Aorta (tissue), 5 donors: ENCODE measurements at places on chromosomes 7 and 10.
A peak's percentile ranks its signal among the peaks of the same experiment; 100 is the strongest.

GRCh38 chr7:7122033-7122478 is 60.3 kb upstream of the C1GALT1 start:
- DNase-seq, result no peak

DNA sequence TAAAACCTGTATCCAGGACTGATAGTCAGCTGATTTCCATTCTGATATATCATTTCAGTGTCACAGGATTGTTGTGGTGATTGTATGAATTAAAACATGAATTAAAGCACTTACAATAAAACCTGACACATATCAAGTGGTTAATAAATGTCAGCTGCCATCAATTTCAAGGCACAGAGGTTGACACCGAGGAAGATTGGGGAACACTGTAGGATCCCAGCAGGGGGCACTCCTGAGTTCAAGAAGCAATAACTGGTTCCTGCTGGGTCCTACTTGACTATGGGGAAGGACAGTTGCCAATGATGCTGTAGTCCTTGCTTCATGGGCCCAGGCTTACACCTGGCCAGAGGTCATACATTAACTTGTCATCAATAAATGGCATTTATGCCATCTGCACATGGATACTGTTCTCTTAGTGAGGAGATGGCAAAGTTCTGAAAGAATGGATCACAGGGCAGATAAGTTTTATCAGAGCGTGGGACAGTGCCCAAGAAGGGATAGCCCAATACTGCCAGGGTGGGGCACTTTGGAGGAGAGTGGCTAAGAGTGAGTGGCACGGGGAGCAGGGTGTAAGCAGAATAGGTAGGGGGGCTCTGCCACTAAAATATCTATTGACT is 24.1 kb downstream of the FZD1 start:
- no peak for DNase-seq

- no peak for DNase-seq
These were observed 581.6 kb downstream of the TCERG1L start for GRCh38 chr10:130729876-130730275.

DNA sequence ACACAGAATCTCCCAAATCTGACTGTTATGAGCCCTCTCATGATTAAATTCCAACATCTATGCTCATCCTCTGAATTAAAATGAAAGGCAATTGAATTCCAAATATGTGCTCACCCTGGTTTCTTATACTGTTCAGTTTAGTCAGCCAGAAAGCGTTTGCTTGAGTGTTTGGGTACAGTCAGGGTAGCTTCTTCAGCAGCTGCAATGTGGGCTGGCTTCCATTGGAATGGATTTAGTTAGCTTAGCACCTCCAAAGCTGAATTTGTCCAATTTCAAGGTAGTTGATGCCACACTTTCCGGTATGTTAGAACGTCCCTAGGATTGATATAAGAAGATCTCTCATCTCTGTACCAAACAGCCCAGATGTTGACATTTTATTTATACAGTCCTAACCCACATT is 9.3 kb downstream of the KLHL7 start:
- no peak for DNase-seq

- no peak for DNase-seq
These were observed 147.9 kb downstream of the AVL9 start for GRCh38 chr7:32643194-32643593.

DNA sequence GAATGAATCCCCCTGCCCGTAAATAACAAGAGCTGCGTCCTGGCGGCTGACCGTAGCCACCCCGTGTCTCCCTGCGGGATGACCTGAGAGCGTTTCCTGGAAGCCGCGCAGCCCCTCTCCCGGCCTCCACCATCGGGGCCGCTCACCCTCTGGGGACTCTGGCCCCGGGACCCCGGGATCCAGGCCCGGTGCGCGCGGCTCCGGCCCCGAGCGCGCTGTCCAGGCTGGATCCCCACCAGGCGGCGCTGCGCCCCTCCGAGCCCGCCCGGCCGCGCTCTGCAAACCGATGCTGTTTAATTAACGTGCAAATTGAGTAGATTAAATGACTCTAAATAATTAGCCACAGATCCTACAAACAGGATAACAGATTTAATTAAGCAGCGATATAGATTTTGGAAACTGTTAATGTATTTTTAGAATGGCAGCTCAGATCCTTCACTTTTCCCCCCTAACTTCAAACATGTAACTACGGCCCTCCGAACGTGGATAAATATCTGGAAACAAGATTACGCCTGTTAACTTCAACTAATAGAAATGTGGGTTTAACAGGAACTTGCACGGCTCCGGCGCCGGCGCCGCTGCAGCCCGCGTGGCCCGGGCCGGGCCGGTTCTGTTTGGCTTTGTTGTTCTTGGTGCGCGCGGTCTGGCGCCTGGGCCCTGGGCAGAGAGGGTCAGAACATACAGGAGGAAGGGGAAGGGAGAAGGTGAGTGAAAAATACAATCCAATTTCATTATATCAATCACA is 7.1 kb upstream of the UNCX start:
- DNase-seq, result no peak

DNA sequence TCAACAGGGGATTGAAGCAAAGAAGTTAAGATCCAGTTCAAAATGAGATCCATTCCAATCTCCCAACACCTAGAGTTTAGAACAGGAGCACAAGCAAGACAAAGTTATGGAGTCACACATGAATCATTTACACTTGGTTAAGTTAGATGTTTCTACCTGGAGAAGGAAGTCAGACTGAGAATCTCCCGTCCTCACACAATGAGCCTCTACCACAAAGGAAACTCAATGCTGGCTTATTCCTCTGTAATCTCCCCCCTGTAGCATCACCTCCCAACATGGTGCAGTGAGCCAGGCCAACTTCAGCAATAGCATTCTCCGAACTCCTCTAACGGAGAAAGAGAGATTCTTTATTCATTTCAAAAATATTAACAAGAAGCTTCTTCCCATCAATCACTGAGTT is 82.2 kb downstream of the ELMO1 start:
- no peak for DNase-seq

DNA sequence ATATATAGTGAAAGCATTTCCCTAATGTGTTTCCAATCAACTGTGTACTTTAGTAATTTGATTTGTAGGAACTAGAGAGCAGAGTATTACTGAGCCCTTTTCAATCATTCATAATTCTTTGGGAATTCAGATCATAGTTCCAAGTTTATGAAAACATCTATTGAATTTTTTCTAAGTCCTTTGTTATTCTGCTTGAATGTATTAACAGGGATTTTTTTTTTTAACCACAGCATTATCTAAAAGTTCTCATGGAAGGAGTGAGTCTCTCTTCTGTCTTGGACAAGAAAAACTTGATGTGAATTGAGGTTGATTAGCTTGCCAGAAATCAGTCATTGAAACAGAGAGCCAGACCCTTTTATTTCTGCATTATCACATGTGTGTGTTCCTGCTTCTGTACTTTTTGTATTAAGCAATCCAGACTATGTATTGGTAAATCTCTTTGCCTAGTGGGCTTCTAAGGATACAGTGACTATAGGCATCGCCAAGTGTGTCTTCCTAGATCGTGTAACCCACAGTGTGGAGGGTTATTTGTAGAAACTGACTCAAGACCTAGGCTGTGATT is 59.9 kb downstream of the BMPER start:
- DNase-seq, result no peak

- no peak for DNase-seq
These were observed 12.1 kb upstream of the INHBA start for GRCh38 chr7:41715000-41715399.

DNA sequence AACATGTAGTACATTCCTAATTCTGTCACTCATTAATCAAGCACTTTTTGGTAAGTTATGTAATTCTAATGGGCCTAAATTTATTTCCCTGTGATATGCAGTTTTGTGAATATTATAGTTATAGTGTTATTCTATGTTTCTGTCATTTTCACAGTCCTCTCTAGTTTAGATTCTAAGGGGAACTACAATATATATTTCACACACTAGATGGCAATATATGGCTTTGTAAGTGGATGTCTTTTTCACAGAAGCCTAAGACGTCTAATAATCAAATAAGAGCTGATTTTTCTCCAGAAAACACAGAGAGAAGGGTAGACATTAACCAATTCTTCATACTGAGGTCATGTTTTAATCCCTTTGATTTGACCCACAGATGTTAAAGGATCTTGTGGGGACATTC is 18.0 kb downstream of the RNLS start:
- no peak for DNase-seq

GRCh38 chr7:29793507-29793906 is 12.8 kb upstream of the WIPF3 start:
- no peak for DNase-seq

DNA sequence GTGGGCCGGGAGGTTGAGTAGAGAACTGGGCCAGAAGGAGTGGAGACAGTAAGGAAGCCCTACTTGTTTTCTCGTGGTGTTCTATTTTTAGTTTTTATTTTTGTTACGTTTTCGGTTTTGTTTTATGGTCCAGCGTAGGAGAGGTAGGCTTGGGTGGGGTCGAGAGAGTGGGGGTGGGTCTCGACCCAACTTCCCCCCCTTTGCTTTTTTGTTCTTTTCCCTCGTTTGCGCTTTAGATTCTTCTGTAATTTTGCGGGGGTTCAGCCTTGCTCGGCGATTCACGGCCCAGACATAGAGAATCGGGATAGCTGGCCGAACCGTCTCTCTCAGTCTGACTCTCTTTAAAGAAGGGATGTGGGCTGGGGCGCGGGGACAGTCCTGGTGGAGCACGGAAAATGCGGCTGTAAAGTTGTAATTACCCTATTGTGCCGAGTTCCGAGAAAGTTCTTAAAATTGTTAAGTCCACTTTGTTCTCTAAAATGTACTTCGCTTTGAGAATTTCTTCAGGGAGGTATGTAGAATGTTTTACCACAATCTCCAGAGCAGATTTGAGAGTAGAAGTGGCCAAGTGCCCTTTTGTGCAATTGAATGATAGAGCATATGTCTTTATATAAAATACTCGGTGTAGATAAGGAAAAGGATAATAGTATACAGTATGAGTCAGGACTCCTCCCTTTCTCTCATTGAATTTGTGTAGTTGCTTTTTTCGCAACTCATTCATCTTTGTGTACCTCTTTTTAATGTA is 816 bp downstream of the DMTF1 start:
- peak; percentile 75 for DNase-seq

- DNase-seq, result no peak
These were observed 101.5 kb downstream of the RNF216 start for GRCh38 chr7:5679813-5680473.

- no peak for DNase-seq
These were observed 24.3 kb downstream of the SPAG6 start for GRCh38 chr10:22369434-22370072.

GRCh38 chr7:29430279-29430949 is 133.2 kb upstream of the PRR15 start:
- DNase-seq, result no peak

DNA sequence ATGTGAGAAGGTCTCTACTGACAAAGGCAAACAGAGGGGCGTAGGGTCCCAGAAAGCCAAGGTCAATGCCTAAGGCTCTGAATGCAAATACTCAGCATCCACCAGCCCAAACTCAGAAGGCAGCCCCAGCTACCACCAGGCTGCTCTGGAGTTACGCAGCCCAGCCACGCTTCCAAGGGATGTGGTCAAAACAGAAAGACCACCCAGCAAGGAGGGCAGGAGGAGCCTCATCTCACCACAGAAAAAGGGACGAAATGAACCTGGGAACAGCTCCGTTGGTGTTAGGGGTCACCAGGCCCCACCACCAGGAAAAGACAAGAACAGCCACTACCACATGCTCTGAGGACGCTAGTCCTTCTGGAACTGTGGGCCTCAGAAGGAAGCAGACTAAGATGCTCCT is 65.1 kb downstream of the CTBP2 start:
- no peak for DNase-seq

DNA sequence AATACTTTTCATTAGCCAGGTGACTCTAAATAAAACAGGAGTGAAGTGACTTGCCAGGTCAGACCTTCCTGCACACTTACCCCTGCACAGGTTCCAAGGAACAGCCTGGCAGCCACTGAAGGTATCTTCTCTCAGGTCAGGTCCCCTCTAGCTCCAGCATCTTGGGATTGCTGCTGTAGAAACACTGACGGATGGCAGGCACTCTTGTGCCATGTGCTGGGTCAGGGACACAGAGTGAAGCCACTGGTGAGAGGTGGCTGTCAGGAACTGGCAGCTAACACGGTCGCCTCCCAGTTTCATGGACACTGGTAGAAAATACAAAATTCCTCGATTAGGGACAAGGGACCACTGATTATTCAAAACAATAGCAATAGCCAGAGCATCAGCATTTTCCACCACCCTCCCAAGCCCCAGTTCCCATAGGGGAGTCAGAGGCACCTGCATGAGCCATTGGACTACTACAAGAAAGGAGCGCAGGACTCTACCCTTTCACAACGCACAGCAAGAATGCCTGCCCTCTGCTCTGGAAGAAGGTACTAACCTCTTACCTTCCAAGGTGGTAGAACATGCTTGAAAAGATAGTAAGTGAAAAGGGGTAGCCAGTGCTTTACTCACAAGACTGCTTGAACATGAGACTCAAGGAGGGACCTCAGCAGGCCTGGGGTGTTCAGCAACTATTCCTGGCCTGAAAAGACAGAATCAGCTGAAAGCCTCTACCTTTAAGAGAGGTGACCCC is 5.1 kb upstream of the MYO1G start:
- peak; percentile 26 for DNase-seq

DNA sequence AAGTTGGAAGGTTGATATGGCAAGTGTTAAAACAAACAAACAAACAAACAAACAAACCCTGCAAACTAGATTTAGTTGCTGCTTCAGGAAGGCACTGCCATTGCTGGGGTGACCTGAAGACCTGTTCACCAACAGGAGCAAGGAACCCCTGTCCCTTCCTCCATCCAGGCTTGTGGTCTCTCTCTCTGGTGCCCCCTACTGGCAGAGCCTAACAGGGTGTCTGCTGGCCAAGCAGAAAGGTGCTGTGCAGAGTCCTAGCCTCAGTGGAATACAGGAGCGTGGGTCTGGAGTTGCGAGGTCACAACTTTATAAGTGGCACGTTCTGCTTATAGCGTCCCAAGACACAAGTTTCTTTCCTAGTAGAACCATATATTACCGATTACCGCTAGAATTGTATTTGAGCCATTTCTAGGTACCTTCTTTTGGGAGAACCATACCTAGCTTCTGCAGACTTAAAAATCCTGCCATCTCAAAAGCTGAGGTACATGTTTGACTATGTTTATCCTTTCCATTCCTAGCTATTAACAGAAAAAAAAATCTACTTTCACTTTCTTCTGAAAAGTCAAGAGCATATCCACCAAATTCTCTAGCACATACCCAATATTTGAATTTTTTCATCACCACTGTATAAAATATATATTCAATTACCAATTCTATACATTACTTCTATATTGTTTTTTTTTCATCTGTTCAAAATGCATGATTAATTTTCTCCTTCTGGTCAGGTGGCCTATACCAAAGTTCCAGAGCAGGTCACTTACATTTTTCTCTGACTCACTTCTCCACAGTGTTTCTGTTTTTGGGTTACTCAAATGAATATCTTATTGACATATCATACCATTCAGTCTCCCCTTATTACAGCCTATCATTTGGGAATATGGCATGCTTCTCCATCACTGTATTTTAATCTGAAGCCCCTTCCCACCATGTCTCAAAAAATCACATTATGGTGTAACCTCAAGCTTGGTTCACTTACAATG is 29.1 kb upstream of the CALD1 start:
- DNase-seq, result peak; percentile 63

DNA sequence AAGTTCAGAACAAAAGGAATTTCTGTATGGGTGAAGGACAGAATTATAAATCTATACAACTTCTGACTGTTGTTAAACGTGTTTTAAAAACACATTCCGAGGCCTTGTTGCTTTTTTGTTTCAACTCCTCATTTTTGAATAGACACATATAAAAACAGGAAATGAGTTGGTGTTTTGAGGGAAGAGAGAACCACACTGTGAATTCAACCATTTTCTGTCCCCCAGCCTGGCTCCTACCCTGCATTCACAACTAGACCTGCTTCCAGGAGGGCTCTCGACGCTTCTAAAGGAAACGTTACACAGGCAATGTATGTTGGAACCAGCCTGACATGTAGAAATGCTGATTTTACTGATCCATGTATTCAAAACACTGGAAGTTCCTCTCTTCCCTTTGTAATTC is 76.5 kb downstream of the OR13A1 start:
- no peak for DNase-seq
